ENCODE measurements at places on chromosomes 5 and 9. TPM values are rescaled to one million over a fixed set of nuclear protein-coding genes. Genes with fewer than 3 reads are reported as not detected.

The SAXO1 gene
- 0.01 TPM for polyA plus RNA-seq

The IRGM gene
- polyA plus RNA-seq, result 0.02 TPM

The DTWD2 gene
- 3.0 TPM for polyA plus RNA-seq

The ADGRD2 gene
- polyA plus RNA-seq, result not detected

The PKD2L2 gene
- polyA plus RNA-seq, result not detected

The PRDM9 gene
- polyA plus RNA-seq, result not detected

The SEMA5A gene
- polyA plus RNA-seq, result 1.4 TPM

The LCNL1 gene
- 0.01 TPM for polyA plus RNA-seq

The NRG2 gene
- polyA plus RNA-seq, result not detected

The LRRC26 gene
- polyA plus RNA-seq, result not detected

The GEMIN5 gene
- 3.6 TPM for polyA plus RNA-seq

The GDF9 gene
- polyA plus RNA-seq, result 0.10 TPM

The HAPLN1 gene
- polyA plus RNA-seq, result 0.07 TPM

The CCDC171 gene
- polyA plus RNA-seq, result 0.13 TPM

The TESK1 gene
- 3.7 TPM for polyA plus RNA-seq

The CDX1 gene
- polyA plus RNA-seq, result not detected

The OR1J2 gene
- not detected for polyA plus RNA-seq

The RNF180 gene
- polyA plus RNA-seq, result 1.1 TPM

The TRPM6 gene
- 0.05 TPM for polyA plus RNA-seq

The SEMA6A gene
- 7.1 TPM for polyA plus RNA-seq

The PCDHA1 gene
- not detected for polyA plus RNA-seq

The RNF145 gene
- 2.9 TPM for polyA plus RNA-seq

The PPP3R2 gene
- polyA plus RNA-seq, result not detected

The SLC6A19 gene
- polyA plus RNA-seq, result 0.17 TPM

The PCDHA11 gene
- 0.19 TPM for polyA plus RNA-seq

The TRIM41 gene
- 2.8 TPM for polyA plus RNA-seq

The POLE3 gene
- 15.7 TPM for polyA plus RNA-seq

The ESM1 gene
- polyA plus RNA-seq, result 0.08 TPM

The DDX4 gene
- polyA plus RNA-seq, result not detected

The ERP44 gene
- 21.3 TPM for polyA plus RNA-seq

The GPRIN1 gene
- 0.30 TPM for polyA plus RNA-seq

The SV2C gene
- 0.04 TPM for polyA plus RNA-seq

The PCDHB13 gene
- polyA plus RNA-seq, result 0.17 TPM

All from liver (tissue), 10 donors.